NCI-H2171 (cell line): ENCODE measurements at places on chromosomes 1 and 21.
A peak's percentile ranks its signal among the peaks of the same experiment; 100 is the strongest.

- no peak for DNase-seq
These were observed 93.2 kb upstream of the TNFSF4 start for GRCh38 chr1:173300061-173301044.

GRCh38 chr1:17128361-17128760 lies 9.1 kb upstream of the PADI2 start:
- no peak for DNase-seq

DNA sequence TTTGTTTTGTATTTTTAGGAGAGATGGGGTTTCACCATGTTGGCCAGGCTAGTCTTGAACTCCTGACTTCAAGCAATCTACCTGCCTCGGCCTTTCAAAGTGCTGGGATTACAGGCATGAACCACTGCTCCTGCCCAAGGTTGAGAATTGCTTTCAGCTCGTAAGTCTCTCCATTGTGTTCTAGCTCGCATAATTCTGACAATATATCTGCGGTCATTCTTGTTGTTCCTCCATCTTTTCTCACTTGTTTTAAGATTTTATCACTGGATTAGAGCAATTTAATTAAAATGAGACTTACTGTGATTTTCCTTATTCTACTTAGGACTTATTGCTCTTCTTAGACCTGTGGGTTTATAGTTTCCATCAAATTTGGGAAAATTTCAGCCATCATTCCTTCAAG lies 102.9 kb downstream of the AHCTF1 start:
- no peak for DNase-seq

GRCh38 chr1:48677306-48678287 lies 99.1 kb downstream of the BEND5 start:
- DNase-seq, result peak; percentile 50

GRCh38 chr1:31102501-31102950 lies 37.0 kb upstream of the PUM1 start:
- no peak for DNase-seq

- DNase-seq, result no peak
These were observed 323.6 kb downstream of the MRPL39 start for GRCh38 chr21:25283720-25284119.

- no peak for DNase-seq
These were observed 48.4 kb downstream of the USP48 start for GRCh38 chr1:21734526-21734925.

DNA sequence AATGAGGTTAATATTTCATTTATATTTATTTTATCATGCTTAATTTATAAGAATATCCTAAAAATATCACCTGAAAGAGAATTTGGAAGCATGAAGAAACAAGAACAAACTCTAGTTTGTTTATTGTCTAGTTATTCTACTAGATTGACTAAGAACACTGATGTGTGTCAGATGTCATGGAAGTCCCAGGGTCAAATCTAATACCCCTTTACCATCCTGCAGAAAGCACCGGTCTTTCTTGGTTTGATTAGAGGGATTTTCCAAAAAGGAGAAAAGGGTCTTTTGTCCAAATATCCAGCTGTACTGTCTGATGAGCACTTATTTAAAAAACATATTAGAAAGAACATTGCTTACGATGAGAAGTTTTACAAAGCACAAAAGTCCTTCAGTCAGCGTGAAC lies 20.7 kb upstream of the CR2 start:
- no peak for DNase-seq

GRCh38 chr1:88799491-88799890 lies 91.9 kb downstream of the GTF2B start:
- no peak for DNase-seq

- no peak for DNase-seq
These were observed 163.2 kb downstream of the GALNT2 start for GRCh38 chr1:230230273-230230672.
